ENCODE measurements at places on chromosomes 1 and 21.

DNA sequence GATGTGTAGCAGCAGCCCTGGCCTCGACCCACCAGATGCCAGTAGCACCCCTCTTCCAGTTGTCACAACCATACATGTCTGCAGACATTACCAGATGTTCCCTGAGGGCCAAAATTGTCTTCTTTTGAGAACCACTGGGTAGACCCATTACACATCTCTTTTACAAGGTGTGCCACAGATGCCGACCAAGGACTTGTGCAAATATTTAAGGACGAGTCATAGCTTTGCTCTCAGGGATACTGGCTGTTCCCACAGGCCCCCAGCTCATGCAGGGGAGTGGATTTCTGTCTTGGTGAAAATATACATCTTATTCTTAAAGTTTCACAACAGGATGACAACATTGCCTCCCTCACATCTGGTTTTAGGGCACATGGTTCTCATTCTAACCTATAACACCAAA lies 59.4 kb upstream of the ZBTB18 start:
- DNase-seq = no peak

GRCh38 chr1:79207786-79208185 lies 201.3 kb upstream of the ADGRL4 start:
- DNase-seq = no peak

- no peak for DNase-seq
Observed at GRCh38 chr21:31340514-31340913, 3.5 kb downstream of the TIAM1 start.

- DNase-seq = no peak
Observed at GRCh38 chr1:44617703-44618029, 56.6 kb downstream of the TMEM53 start.

- DNase-seq = no peak
Observed at GRCh38 chr1:160657250-160657781, 10.5 kb upstream of the SLAMF1 start.
